GM12878 (cell line): ENCODE measurements at places on chromosomes 3 and 15. TPM values are rescaled to one million over a fixed set of nuclear protein-coding genes. Genes with fewer than 3 reads are reported as not detected.

GRCh38 chr3:127532561-127533203 is 57.9 kb downstream of the TPRA1 start:
- H3K4me3 ChIP-seq = no peak overlapping the region
- no peaks in the 10 kb centered on the region for H3K36me3 ChIP-seq
- peaks cover 5% of the 10 kb centered on the region for H3K4me1 ChIP-seq
- no peak for DNase-seq
- H3K27me3 ChIP-seq = no peaks in the 10 kb centered on the region; the same call in 1 of the 2 replicates

DNA sequence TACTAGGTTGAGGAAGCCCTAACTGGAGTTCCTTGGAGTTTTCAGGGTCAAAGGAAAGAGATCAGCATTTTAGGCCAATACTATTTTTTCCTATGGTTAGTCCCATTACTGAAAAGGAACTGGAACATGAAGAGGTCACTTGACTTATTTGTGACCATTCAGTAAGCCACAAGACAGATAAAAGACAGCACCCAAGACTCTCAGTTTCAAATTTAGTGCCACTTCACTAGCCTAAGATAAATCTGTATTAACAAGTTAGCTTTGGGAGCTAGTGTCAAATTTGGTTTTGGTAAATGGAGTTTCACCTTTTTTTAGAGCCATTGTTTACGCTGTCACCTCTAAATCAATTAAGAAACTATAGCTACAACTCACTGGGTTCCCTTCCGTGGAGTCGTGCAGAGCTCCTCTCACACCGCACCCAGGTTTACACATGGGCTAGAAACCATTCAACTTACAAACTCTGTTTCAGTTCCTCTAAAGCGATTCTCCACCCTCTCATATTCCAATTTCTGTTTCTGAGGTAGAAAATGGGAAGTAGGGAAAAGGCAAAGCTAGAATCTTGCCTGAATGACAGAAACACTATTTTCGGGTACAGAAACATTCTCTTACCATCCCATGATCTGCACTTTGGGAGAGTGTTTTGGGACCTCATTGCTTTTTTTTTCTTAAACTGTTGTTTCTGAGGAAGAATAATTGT is 14.4 kb downstream of the CCDC32 start:
- H3K36me3 ChIP-seq = no peaks in the 10 kb centered on the region
- peak overlapping the region; percentile 89 for H3K27ac ChIP-seq
- peaks cover 78% of the 10 kb centered on the region for H3K4me1 ChIP-seq
- H3K27me3 ChIP-seq = no peaks in the 10 kb centered on the region
- peak overlapping the region; percentile 17; the same call in 1 of the 2 replicates for H3K4me3 ChIP-seq
- DNase-seq = peak; percentile 94

- no peaks in the 10 kb centered on the region for H3K36me3 ChIP-seq
- no peaks in the 10 kb centered on the region; the same call in none of the 2 replicates for H3K4me1 ChIP-seq
These were observed 11.5 kb upstream of the SHF start for GRCh38 chr15:45199136-45199810.

GRCh38 chr3:65524584-65524983 is 514.1 kb downstream of the MAGI1 start:
- H3K4me3 ChIP-seq = no peak overlapping the region
- no peaks in the 10 kb centered on the region for H3K4me1 ChIP-seq
- no peaks in the 10 kb centered on the region for H3K36me3 ChIP-seq
- DNase-seq = no peak

DNA sequence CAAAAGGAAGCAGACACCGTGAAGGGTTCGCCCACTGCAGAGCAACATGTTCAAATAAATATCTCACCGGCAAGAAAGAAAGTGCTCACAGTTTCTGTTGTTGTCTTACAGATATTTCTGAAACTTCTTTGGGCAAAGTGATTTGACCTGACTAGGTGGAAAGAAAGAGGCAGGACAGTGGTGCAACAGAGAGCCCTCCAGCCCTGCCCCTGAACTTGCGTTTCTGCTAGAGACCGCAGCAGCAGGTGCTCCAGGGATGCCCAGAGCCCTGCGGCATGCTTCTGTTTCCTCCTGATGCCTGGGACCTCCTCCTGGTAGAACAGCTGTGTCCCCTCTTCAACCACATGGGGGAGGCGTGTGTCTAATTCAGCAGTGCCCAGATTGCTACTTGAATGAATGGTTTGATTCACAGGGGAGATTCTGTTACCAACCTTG is 123.4 kb downstream of the ATP10A start:
- H3K27ac ChIP-seq = no peak overlapping the region
- DNase-seq = peak; percentile 12
- no peaks in the 10 kb centered on the region for H3K27me3 ChIP-seq
- no peaks in the 10 kb centered on the region for H3K36me3 ChIP-seq

DNA sequence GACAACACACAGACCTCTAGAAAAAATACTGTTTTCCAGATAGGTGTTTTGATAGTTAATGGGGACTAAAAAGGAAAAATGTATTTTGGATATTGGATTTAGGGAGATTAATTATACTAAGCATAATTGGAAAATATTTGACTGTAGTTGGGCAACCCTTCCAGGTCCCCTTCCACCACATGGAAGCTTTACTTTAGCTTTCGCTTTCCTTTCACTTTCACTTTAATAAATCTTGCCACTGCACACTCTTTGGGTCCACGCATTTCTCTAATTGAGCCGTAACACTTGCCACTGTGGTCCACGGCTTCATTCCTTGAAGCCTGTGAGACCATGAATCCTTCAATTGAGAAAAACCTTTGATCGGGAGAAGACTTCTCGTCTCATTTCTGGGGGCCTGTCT is 15.5 kb downstream of the GLDN start:
- peaks cover 7% of the 10 kb centered on the region for H3K27me3 ChIP-seq
- H3K4me1 ChIP-seq = no peaks in the 10 kb centered on the region
- no peak overlapping the region for H3K4me3 ChIP-seq
- no peaks in the 10 kb centered on the region for H3K36me3 ChIP-seq
- DNase-seq = no peak

- no peaks in the 10 kb centered on the region for H3K36me3 ChIP-seq
- no peak overlapping the region for H3K27ac ChIP-seq
- no peak for DNase-seq
- H3K4me3 ChIP-seq = no peak overlapping the region
These were observed 19.0 kb upstream of the C15orf61 start for GRCh38 chr15:67501836-67502461.

DNA sequence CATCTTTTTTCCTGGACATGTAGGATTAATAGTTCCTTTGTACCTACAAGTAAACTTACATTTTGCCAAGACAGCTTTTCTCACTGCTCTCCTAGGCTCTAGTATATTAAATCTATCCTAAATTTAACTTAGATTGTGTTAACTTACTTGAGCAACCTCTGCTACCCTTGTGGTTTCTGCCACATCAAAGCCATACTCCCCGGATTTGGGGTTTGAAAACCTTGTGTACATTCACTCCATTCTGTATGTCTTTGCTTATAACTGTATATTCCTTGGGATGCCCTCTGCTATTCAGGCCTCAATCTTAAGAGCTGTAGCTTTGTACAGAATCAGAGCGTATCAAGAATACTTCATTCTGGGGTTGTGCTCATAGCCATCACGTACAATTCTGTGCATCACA is 60.4 kb downstream of the ARIH1 start:
- no peak overlapping the region for H3K4me3 ChIP-seq
- DNase-seq = no peak
- no peak overlapping the region for H3K27ac ChIP-seq
- H3K27me3 ChIP-seq = no peaks in the 10 kb centered on the region
- no peaks in the 10 kb centered on the region for H3K4me1 ChIP-seq
- H3K36me3 ChIP-seq = no peaks in the 10 kb centered on the region

DNA sequence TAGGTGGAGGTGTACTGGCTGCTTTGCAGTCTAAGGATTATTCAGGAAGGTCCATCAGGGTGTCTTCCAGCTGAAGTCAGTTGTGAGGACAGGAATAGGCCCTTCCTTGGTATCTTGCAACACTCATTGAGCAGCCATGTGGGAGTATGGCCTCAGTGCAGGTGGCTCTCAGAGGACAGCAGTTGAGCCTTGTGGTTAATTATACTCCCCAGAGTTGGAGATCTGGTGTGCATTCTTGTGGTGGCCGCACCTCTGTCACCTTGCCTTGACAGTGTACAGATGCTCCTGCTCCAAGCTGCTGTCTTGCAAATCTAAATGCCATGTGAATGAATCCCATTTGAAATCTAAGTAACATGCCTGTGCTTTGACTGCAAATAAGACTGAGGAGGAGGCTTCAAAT is 339.9 kb upstream of the BCHE start:
- no peaks in the 10 kb centered on the region for H3K36me3 ChIP-seq
- no peak overlapping the region for H3K4me3 ChIP-seq
- DNase-seq = no peak
- H3K4me1 ChIP-seq = no peaks in the 10 kb centered on the region
- H3K27me3 ChIP-seq = no peaks in the 10 kb centered on the region

LDHAL6B gene
- total RNA-seq = not detected in 2 replicates

GABRR3 gene
- not detected in 2 replicates for total RNA-seq

RLBP1 gene
- not detected in 2 replicates for total RNA-seq

SEC22C gene
- 35.8 and 36.2 TPM in 2 replicates for total RNA-seq

KNL1 gene
- total RNA-seq = 25.7 and 29.3 TPM in 2 replicates

PTX3 gene
- total RNA-seq = not detected in 2 replicates

DYNLT2B gene
- 17.7 and 21.9 TPM in 2 replicates for total RNA-seq
